ENCODE measurements at places on chromosomes 5 and 9. TPM values are rescaled to one million over a fixed set of nuclear protein-coding genes. Genes with fewer than 3 reads are reported as not detected.

GRCh38 chr9:6927838-6928237 is 170.1 kb downstream of the KDM4C start:
- no peak for DNase-seq
- H3K4me1 ChIP-seq = peaks cover 20% of the 10 kb centered on the region
- H3K27me3 ChIP-seq = no peaks in the 10 kb centered on the region
- no peak overlapping the region for H3K4me3 ChIP-seq
- no peak overlapping the region for H3K27ac ChIP-seq
- H3K36me3 ChIP-seq = peaks cover 12% of the 10 kb centered on the region

GRCh38 chr5:33205727-33206410 is 234.9 kb upstream of the TARS1 start:
- no peaks in the 10 kb centered on the region for H3K36me3 ChIP-seq
- no peak overlapping the region for H3K27ac ChIP-seq
- H3K4me1 ChIP-seq = peaks cover 13% of the 10 kb centered on the region

DNA sequence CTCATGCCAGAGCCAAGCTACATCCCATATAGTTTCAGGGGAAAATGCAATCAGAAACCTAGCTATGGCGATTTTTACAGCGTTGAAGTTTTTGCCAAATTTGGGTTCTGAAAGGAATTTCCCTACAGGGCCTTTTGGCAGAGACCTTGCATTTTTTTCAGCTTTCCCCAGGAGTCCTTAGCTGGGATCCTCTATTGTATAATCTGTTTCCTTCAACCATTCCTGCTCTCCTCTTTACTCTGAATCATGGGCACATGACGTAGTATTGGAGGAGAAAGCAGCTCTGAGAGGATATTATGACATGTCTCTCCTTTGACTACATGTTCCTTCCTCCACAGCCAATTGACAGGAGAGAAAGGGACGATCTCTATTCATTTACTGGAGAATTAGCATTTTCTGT is 118.5 kb upstream of the ERCC6L2 start:
- H3K36me3 ChIP-seq = no peaks in the 10 kb centered on the region
- no peak overlapping the region for H3K4me3 ChIP-seq
- no peak for DNase-seq
- H3K4me1 ChIP-seq = peaks cover 27% of the 10 kb centered on the region

DNA sequence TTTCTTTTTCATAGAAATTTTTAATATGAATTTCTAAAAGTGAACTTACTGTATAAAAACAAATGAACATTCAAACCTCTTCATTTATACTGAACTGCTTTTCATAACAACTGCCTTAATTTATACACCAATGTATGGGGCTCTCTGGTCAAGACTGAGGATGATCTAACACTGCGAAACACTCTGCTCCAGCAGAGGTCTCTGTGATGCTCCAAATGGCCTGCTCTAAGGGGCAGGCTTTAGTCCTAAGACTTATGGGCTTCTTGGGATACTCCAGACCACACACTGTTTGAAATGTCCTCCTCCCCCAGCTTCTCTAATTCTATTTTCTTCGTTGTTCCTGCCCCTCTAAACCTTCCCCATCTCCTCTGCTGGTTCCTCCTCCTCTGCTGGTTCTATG is 58.5 kb downstream of the LIFR start:
- no peaks in the 10 kb centered on the region for H3K36me3 ChIP-seq
- H3K27ac ChIP-seq = no peak overlapping the region
- H3K4me3 ChIP-seq = no peak overlapping the region
- H3K4me1 ChIP-seq = peaks cover 6% of the 10 kb centered on the region

GRCh38 chr5:103693517-103693916 is 130.9 kb upstream of the NUDT12 start:
- H3K4me1 ChIP-seq = no peaks in the 10 kb centered on the region
- H3K4me3 ChIP-seq = no peak overlapping the region
- H3K27ac ChIP-seq = no peak overlapping the region
- H3K27me3 ChIP-seq = peaks cover 18% of the 10 kb centered on the region
- no peak for DNase-seq

Gene C9orf40
- total RNA-seq = 5.9 TPM

DNA sequence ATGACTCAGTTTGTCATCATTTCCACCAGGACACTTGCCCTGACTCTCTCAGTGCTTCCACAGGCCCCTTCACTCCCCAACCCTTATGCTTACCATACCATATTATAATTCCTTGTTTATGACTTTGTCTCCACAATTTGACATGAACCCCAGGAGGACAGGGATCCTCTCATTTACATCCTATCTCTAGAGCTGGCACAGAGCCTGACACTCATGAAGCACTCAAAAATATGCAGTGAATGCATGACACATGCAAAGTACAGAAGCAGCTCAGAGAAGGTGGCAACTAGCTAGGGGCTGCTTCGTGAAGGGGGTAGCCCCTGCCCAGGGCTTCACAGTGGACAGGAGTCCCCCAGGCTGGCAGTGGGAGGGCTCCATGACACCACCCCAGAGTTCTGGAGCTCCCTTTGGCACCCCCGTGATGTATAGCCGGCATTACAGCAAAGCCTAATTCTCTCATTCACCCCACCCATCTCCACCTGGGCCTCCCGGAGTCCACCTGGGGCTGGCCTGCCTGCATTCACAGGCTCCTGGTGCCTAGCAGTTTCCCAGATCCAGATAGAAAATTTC is 112.0 kb upstream of the SPOCK1 start:
- no peak overlapping the region for H3K4me3 ChIP-seq
- peaks cover 20% of the 10 kb centered on the region for H3K4me1 ChIP-seq
- no peaks in the 10 kb centered on the region for H3K36me3 ChIP-seq
- H3K27ac ChIP-seq = no peak overlapping the region
